ENCODE measurements at places on chromosomes 4 and X. TPM values are rescaled to one million over a fixed set of nuclear protein-coding genes. Genes with fewer than 3 reads are reported as not detected.

Gene SMARCA5
- 24.7 TPM for total RNA-seq

Gene RNF212
- total RNA-seq = not detected

Gene AR
- 3.4 TPM for total RNA-seq

Gene CT45A2
- total RNA-seq = not detected

Gene MAGEB10
- total RNA-seq = not detected

Gene CCDC110
- not detected for total RNA-seq

Gene MXRA5
- not detected for total RNA-seq

Gene COX7B2
- total RNA-seq = 5.8 TPM

Gene SYNPO2
- 0.30 TPM for total RNA-seq

Gene ARHGAP4
- total RNA-seq = 85.4 TPM

Gene PDE6B
- 4.5 TPM for total RNA-seq

Gene EVC2
- total RNA-seq = not detected

Gene CYTL1
- not detected for total RNA-seq

Gene AFAP1
- total RNA-seq = 73.9 TPM

Gene HS3ST1
- total RNA-seq = 8.9 TPM

Gene PDGFC
- 11.0 TPM for total RNA-seq

Gene CXCL5
- total RNA-seq = not detected

Gene HPSE
- total RNA-seq = 2.7 TPM

Gene LNX1
- 3.4 TPM for total RNA-seq

Gene NXF2
- total RNA-seq = 2.0 TPM

Gene SLC49A3
- 0.60 TPM for total RNA-seq

Gene RNF150
- 1.7 TPM for total RNA-seq

Gene DUX4
- not detected for total RNA-seq

Gene NR3C2
- 0.69 TPM for total RNA-seq

Gene SLC34A2
- not detected for total RNA-seq

Gene PIGA
- 12.3 TPM for total RNA-seq

Gene SCARB2
- total RNA-seq = 67.4 TPM

Gene DCAF4L1
- total RNA-seq = 1.1 TPM

Gene FREM3
- not detected for total RNA-seq

Gene HTN3
- not detected for total RNA-seq

Measured in A375 (cell line).